T-helper 2 cell treated with Interferon-gamma antibody and Interleukin-4, amounts not matched to agents 5 μg/mL and 100 μg/mL, for 36 hours (primary cell): ENCODE measurements at places on chromosomes 5 and 9.

GRCh38 chr9:19397845-19398244 is 11.0 kb upstream of the ACER2 start:
- DNase-seq = no peak

- DNase-seq = no peak
These were observed 29.1 kb downstream of the CEL start for GRCh38 chr9:133090752-133091385.

DNA sequence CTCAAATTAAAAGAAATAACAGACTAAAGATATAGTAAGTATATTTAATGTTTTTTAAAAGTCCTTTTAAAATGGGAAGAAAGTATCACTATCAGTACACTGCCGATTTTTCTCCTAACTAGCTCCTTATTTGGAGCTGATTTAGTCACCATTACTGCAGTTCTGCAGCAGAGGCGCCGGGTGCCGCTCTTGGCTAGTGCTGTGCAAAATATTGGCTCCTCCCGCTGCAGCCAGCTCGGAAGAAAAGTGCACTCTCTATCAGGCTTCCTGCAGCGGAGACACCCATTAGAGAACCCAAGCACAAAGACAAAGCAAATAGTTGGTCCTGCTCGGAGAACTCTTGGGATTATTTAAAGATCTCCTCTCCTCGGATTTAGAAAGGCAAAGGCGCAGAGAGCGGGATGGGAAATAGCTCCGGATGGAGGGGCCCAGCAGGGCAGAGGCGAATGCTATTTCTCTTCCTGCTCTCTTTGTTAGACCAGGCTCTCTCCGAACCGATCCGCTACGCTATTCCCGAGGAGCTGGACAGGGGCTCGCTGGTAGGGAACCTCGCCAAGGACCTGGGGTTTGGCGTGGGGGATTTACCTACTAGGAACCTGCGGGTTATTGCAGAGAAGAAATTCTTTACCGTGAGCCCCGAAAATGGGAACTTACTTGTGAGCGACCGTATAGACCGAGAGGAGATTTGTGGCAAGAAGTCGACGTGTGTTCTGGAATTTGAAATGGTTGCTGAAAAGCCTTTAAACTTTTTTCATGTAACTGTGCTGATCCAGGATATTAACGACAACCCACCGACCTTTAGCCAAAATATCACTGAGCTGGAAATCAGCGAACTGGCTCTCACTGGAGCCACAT is at the start of gene PCDHGB3:
Gene PCDHGB3, plus strand, starts transcription at position 249 of the 855 bp plus-strand sequence. Its CDS starts 153 bp downstream, at position 402.
- no peak for DNase-seq

GRCh38 chr5:97478483-97478882 is 295.4 kb upstream of the RIOK2 start:
- no peak for DNase-seq

DNA sequence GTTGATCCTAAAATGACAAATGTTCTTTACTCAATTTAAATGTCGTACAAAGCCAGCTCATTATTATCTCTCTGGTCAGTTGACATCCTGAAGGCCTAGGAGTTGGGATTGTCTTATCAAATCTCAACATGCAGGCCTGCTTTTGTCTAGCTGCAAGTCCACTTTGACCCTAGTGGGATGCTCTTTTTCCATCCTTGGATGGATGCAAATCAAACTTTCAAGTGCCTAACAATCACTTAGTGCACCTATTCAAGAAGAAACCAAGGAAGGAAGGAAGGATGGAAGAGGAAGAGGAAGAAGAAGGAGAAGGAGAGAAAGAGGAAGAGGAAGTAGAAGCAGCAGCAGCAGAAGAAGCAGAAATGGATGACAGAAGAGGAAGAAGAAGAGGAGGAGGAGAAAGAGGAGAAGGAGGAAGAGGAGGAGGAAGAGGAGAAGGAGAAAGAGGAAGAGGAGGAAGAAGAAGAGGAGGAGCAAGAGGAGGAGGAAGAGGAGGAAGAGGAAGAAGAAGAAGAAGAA is 109.6 kb downstream of the PIK3R1 start:
- DNase-seq = no peak

DNA sequence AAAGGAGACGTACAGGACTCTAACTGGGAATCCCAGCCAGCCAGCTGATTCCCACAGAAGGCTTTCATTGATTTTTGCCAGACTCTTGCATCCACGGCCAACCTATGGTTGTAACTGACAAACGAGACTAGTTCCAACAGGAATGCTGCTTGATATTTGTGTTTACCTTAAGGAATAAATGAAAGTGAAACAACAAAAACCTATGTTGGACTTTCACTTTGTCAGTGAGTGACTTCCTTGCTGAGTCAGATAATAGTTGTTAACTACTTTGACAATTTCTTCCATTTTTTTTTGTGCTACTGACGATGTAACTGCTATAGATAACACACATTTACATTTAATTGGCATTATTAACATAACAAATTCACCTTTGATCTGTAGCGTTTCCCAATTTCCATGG is 63.4 kb upstream of the LRRTM2 start:
- DNase-seq = no peak

- DNase-seq = no peak
These were observed 13.9 kb upstream of the ADGRD2 start for GRCh38 chr9:124436320-124436719.

DNA sequence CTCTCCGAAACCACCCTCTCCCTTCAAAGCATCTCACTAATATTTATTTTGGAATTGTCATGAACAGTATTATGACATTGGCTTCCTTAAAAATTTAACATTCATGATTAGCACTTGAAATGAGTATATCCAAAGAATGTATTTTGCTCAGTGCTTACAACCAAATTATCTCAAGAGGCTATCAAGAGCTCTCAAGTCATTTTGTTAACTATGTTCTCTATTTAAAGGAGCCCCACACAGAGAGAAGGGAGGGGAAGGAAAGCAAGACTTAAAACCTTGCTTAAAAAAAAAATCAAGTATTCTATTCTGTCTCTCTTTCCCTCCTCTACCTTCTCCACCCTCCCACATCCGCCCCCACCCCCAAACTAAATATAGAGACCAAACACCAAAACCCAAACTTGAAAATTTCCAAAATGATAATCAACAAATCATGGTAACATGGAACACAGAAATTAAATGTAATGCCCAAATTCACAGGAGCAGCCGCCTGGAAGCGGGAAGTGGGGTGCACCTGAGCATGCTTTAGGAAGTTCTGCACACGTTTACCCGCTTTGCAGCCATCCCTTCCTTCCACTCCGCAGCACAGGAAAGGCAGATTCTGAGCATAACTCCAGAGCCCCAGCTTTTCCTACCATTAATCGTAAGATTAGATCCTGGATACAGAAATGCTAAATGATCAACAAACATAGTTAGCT is 66.9 kb downstream of the EBF1 start:
- DNase-seq = no peak

DNA sequence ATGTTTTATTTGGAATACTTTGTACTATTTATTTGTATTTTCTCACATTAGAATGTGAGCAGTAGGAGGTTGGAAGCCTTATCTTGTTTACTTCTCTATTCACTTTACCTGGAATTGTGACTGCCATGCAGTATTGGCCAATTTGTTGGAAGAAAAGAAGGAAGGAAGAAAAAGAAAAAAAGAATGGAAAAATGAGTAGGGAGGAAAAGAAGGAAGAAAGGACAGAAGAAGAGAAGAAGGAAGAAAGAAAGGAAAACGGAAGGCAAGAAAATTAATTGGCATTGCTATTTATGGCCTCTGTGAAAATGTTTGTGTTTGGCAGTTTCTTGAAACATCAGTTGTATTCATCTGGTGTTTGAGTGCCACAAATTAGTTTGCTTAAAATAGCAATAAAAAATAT is 575.2 kb upstream of the ZNF608 start:
- DNase-seq = no peak

GRCh38 chr9:114806526-114806900 is 674 bp upstream of the TNFSF15 start:
- DNase-seq = no peak

DNA sequence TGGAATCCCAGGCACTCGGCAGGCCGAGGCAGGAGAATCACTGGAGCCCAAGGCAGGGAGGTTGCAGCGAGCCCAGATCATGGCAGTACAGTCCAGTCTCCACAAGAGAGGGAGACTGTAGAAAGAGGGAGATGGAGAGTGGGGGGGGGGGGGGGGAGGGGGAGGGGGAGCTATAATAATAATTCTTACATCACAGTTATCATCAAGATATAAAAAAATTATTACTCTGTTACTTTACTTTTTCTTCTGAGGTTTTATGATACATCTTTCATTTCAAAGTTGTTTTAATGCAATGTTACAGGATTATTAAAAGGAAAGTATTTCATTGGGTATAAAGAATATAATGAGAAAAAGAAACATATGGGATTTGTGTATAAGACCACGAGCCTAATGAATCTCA is 17.8 kb upstream of the RAB3C start:
- no peak for DNase-seq

GRCh38 chr5:73529081-73529480 is 30.8 kb downstream of the BTF3 start:
- DNase-seq = no peak

- no peak for DNase-seq
These were observed 478.7 kb downstream of the SEMA5A start for GRCh38 chr5:9067154-9067553.

GRCh38 chr5:157184117-157184670 is 3.6 kb downstream of the ITK start:
- peak; percentile 17 for DNase-seq

- DNase-seq = no peak
These were observed 17.5 kb upstream of the NREP start for GRCh38 chr5:111774525-111774924.

- no peak for DNase-seq
These were observed 152.0 kb upstream of the LRRTM2 start for GRCh38 chr5:139027150-139027549.

- no peak for DNase-seq
These were observed 1033.4 kb upstream of the DMAC1 start for GRCh38 chr9:8832955-8833354.

GRCh38 chr5:127746756-127747155 is 43.6 kb downstream of the CCDC192 start:
- no peak for DNase-seq

DNA sequence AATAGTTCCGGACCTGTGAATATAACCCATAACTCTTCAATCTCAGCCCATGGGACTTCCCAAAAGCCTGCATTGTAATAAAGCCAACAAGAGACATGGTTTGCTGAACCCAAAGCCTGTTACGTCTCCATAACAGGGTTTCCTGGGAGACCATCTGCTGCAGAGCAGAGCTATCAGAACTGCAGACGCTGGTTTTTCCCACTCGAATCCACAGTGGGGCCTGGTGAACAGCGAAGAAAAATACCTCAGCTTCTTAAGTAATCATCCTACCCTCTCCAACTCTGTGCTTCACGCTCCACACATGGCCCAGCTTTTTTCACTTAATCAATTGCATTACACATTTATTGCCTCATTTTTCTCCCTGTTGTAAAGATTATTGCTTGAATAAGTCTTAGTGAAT is 409.5 kb upstream of the GRIA1 start:
- DNase-seq = no peak

DNA sequence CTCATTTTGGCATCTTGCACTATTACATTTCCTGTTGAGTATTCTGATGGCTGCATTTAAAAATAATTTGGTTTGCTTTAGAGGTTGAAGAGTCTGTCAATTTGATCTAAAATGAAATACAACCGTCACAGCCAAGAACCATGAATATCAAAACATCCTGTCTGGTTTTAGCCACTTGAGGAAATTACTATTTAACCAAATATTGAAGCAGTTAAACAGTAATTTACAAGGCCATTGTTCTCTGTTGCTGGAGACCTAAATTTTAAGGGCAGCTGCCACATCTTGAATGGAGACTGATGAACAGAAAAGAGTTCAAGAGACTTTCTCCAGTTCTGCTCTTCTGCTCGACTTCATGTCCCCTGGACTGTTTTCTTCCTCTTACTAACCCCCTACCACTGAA is 549.4 kb downstream of the LRRC70 start:
- DNase-seq = no peak

DNA sequence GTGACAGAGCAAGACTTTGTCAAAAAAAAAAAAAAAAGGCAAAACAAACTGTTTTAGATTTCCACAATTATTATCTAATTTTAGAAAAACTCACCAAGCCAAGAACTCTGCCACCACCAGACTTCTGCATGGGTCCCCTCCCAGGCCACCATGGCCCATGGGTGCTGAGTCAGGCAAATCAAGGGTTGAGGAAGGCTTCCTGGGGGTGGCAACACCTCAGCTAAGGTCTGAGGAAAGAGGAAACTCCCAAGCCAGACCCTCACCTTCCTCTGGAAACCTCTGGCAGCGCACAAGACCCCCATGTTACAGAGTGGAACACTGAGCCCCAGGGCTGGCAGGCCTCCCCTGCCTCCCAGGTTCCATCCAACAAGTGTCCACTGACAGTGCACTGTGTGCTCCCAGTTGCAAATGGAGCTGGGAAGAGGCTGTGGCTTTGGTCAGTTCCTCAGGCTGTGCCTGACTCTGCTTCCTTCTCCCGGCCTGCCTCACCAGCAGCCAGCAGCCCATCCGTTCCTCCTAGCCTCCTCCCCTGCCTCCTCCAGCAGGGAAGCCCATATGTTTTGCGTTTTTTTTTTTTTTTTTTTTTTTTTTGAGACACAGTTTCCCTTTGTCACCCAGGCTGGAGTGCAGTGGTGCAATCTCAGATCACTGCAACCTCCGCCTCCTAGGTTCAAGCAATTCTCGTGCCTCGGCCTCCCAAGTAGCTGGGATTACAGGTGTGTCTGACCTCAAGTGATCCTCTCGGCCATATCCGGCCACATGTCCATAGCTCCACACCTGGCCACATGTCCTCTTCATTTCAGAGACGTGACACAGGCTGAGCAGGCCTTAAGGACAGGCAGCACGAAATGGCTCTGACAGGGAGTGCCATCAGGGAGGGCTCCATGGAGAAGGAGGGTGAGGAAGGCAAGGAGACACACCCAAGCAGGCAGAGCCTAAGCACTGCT is 3.5 kb upstream of the SUSD3 start:
- DNase-seq = no peak

DNA sequence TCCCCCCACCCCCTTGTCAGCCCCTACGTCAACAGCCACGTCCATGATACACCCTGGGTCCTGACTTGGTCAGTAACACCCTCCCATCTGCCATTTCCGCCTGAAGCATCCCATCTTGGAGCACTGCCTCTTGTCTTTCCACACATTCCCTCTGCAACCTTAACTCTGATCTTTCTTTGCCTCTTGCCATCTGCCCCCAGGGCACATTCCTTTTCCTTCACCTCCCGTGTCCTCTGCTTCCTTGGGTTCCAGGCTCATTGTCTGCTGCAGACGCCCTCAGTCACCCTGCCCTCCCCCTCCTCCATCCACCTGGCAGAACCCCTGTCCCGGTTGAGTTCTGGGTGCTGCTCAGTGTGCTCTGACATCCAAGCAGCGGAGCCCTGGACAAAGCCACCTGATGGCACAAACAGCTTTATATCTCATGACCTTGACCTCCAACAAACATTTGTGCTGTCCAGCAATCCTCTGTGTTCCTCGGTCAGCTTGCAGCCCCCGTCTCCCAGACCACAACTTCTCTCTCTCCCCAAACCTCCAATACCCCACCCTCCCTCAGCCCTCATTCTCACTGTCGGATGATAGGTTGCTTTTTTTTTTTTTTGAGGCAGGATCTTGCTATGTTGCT is 97.7 kb upstream of the IER5L start:
- no peak for DNase-seq
